ENCODE measurements at places on chromosomes 3 and 15.

- DNase-seq, result no peak
These were observed 275.4 kb upstream of the C2CD4B start for GRCh38 chr15:62440362-62441105.

DNA sequence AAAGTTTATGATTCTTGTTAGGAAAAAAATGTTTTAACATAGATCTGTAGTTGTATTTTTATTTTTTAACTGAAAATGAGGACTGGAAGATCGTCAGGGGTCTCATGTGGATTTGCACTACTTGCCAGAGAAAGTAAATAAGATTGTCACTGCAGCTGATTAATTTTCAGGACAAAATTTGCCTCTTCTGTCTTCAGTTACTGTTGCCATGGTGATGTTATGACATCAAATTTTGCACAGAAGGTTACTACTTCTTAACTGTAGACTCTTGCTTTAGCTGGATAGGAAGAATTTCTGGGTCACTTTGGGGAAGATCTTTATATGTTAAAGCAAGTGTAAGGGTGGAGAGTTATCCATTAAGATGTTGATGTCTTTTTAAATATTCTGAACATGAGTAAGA lies 82.2 kb upstream of the WDR72 start:
- DNase-seq, result no peak

- DNase-seq, result no peak
These were observed 40.0 kb downstream of the TMEM45A start for GRCh38 chr3:100532411-100532810.

DNA sequence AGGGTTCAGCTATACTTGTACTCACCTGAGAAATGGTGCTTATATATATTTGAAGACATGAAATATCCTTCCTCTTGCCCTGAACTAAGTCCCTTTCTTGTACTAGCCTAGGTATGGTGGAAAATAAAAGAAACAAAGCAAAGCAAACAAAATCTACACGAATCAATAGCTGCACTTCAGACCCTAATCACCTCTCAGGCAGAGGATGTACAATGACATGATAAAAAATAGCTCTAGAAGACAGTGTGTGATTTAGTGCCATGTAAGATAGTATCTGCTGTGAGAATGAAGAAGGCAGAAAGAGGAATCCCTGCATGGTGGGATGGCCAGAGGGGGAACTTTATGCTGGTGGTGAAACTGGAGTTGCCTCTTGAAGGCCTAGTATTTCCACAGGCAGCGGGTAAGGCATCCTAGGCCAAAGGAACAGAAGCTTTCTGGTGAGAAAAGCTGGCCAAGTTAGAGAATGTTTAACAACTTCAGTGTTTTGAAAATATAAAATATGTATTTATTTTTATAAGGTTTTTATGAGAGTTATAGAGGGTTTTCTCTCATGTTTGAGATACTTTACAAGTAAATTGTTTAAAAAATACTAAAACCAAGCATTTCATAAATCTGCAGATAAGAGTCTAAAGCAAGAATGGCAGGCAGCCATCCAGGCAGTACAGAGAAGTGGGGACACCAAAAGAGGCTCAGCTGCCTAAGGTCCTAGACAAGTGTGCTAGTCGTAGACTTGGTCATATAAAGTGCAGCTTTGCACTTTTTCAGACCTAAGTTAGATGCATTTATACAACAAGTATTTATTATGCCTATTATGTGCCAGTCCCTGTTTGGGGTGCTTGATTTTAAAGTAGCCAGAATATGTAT lies 14.9 kb downstream of the LEKR1 start:
- DNase-seq, result no peak

DNA sequence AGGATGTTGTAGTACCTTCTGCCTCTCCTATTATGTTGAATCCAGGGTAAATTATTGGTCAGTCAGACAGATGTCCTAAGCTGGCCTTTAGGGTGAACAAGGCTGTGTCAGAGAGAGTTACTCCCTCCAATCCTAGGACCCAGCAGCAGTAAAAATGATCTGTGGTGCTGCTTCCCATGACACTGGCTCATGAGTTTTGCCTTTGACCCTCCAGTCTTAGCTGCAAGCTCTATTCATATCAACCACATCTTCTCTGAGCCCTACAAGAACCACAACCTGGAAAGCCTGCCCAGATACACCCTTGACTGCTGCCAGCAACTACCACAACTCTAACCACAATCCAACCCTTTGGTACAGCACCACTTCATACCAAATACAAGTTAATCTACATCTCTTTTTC lies 27.2 kb upstream of the PHLDB2 start:
- no peak for DNase-seq
